Inflammatory macrophage treated with lipopolysaccharide for 1 hour (primary cell): ENCODE measurements at places on chromosomes 6 and 20.

- no peak for DNase-seq
Observed at GRCh38 chr20:57262301-57262700, 4.1 kb downstream of the BMP7 start.

GRCh38 chr6:39543950-39544349, 181.3 kb downstream of the KIF6 start:
- DNase-seq = no peak

DNA sequence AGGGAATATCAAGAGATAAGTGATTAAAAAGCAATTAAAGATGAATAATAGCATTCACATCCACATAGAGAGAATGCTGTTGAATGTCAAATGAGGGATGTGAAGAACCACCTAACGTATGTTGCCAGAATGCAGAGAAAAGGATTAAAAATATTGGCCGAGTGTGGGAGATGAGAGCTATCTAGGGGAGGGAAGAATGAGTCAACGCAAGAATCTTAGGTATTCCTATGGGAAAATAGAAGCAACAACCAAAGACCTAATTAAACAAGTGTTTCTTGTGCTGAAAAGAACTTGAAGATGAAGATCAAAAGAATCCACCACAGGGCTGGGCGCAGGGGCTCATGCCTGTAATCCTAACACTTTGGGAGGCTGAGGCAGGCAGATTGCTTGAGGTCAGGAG, 12.2 kb upstream of the RSPH3 start:
- DNase-seq = no peak

- no peak for DNase-seq
Observed at GRCh38 chr6:109816452-109817374, 125.6 kb downstream of the FIG4 start.

GRCh38 chr6:41596807-41597206, 41.5 kb upstream of the MDFI start:
- no peak for DNase-seq

- no peak for DNase-seq
Observed at GRCh38 chr20:51159303-51159702, 136.4 kb upstream of the KCNG1 start.

GRCh38 chr20:54067606-54068174, 2.7 kb downstream of the BCAS1 start:
- DNase-seq = no peak

- no peak for DNase-seq
Observed at GRCh38 chr6:137933696-137934095, 66.6 kb downstream of the TNFAIP3 start.

- peak; percentile 29 for DNase-seq
Observed at GRCh38 chr6:2652611-2653010, 98.1 kb downstream of the MYLK4 start.

GRCh38 chr6:37160922-37161778, 8.8 kb upstream of the PIM1 start:
- peak; percentile 78 for DNase-seq

DNA sequence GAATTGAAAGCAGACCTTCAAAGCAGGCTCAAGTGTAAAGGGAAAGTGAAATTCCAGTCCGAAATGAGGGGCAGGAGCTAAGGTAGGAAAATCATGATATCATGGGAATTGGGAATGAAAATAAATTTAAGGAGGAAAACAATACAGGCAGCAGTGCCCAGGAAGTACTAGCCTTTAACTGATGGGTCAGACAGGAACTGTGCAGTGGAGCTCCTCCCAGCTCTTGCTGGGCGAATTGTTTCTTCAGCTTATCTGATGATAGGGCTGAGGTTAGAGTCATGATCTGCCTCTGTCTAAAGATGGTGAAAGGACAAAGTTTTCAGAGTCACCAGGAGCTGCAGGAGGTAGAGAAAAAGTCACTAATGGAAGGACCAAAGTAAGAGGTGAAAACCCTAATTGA, 457.9 kb upstream of the PTCHD4 start:
- DNase-seq = no peak

GRCh38 chr20:43388268-43389002, 69.3 kb upstream of the SRSF6 start:
- no peak for DNase-seq

GRCh38 chr6:129667621-129668020, 42.4 kb downstream of the ARHGAP18 start:
- DNase-seq = no peak

GRCh38 chr6:157717340-157717748, 105.7 kb upstream of the SNX9 start:
- no peak for DNase-seq

- DNase-seq = no peak
Observed at GRCh38 chr20:47682028-47682783, 103.1 kb downstream of the SULF2 start.

DNA sequence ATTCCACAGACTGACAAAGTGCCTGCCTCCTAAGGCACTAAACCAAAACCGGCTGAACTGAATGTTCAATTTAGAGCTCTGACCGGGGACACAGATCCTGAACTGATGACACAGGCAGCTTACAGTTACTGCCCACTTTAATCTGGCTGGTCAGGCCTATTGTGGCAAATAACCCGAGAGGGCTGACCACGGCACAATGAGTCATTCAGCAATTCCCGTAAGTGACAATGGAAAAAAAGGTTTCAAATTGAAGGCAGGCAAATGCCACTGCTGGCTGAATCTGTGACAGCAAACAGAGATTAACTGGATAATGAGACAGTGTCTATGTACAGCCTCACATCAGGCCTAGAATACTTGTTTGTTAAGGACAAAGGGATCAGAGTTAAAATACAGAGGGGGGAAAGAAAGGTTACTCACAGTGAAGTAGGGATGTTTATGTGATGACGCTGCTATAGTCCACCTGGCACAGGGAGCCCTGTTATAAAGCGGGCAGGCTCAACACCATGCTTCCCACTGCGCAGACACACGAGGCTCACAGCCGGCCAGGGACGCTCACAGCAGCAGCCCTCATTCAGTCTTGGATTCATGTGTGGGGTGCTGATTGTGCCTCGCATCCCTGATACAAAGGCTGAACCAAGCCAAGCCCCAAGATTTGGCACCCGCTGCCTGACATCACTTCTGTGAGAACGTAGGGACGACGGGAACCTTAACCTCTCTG, 54.4 kb downstream of the RTN4IP1 start:
- DNase-seq = peak; percentile 76

- no peak for DNase-seq
Observed at GRCh38 chr6:706819-707381, 14.0 kb upstream of the EXOC2 start.

- peak; percentile 46 for DNase-seq
Observed at GRCh38 chr6:149493761-149494320, 9.0 kb upstream of the ZC3H12D start.

GRCh38 chr6:119614138-119614537, 264.6 kb upstream of the MAN1A1 start:
- no peak for DNase-seq

DNA sequence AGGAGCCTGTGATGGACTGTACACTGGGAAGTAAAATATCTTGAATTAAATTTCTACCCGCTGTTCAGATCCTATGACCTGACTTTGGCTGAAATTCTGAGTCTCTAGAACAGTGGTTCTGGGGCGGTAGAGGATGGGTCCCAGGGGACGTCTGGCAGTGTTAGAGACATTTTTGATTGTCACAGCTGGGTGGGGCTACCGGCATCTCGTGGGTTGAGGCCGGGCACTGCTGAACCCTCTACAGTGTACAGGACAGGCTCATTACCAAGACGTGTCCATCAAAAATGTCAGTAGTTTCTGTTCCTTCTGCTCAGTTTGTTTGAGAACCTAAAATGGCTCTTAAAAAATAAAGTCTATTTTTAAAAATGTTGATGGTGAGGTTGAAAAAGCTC, 11.5 kb upstream of the RPS6KA2 start:
- DNase-seq = no peak

DNA sequence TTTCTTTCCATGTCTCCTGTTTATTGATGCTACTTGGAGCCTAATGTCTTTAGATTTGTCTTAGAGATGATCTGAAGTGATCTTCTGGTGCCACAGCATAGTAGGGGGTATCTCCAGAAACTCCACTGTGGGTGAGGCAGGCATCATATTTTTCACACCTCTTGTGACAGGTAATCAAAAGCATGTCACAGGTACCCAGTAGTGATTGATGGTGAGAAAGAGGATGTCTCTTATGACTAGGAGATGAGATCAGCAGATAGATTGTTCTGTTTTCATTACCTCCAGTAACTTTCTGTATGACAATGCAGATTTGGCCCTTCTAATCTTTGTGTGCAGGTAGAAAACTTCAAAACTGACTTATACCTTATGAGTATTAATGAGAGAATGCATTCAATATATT, 13.5 kb downstream of the NCOA7 start:
- no peak for DNase-seq

- peak; percentile 49 for DNase-seq
Observed at GRCh38 chr6:16230953-16231352, 7.4 kb upstream of the GMPR start.

DNA sequence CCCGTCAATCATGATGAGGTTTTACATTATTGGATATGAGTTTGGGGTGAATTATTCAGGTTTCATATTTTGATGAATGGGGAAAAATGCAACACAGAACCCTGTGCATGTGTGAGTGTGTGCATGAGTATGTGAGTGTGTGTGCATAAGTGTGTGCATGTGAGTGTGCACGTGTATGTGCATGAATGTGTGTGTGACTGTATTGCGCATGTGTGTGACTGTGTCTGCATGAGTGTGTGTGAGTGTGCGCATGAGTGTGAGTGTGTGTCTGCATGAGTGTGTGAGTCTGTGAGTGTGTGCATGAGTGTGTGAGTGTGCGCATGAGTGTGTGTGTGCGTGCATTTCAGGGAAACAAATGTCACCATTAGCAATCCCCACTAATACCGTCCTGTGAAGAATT, 18.5 kb upstream of the CDH4 start:
- DNase-seq = no peak

DNA sequence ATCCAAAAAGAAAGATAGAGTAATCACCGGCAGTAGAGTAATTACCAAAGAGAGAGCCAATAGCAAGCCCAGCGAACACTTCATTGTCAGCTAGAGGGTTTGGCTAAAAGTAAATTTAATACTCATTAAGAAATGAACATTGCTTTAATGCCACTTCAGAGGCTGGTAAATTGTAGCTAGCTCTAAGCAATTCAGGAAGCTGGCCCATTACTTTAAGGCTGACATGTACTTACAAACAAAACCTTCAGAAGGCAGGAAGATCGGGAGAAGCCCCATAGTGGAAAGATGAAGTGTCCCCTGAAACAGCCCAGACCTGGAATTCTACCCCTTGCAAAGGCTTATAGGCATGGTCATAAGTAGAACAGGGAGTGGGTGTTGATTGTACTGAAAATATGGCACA, 396.6 kb upstream of the ID4 start:
- no peak for DNase-seq

GRCh38 chr6:117555262-117555849, 47.0 kb downstream of the GOPC start:
- no peak for DNase-seq

DNA sequence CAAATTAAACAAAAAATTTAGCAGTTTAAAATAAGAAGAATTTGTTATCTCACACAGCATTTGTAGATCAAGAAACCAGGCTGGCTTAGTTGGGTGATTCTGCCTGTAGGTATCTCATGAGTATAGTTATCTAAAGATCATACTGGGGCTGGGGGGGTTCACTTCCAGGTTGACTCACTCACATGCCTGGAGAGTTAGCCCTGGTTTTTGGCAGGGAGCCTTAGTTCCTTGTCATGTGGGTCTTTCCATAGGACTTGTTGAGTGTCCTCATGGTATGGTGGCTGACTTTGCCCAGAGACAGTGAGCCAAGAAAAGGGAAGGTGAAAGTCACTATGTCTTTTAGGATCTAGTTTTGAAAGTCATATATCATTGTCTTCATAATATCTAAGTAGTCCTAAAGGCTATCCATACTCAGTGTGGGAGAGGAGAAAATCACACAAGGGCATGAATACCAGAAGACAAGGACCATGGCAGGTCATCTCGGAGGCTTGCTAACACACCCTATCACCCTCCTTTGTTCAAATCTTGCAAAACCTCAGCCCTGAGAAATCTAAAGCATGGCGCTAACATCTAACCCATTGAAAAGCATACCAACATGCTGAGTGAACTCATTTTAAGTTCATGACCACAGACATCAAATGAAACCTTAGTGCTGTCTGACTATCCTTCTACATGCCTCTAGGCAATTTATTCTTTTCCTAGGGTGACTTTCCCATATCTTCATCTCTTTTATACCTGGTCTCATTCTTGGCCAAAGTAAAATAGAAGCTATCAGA, 39.2 kb downstream of the CYP24A1 start:
- DNase-seq = peak; percentile 18

- no peak for DNase-seq
Observed at GRCh38 chr6:126091466-126091865, 105.1 kb downstream of the TRMT11 start.

- no peak for DNase-seq
Observed at GRCh38 chr6:109326351-109326750, 55.9 kb downstream of the CD164 start.

GRCh38 chr6:162533009-162533400, 194.6 kb downstream of the PRKN start:
- no peak for DNase-seq

DNA sequence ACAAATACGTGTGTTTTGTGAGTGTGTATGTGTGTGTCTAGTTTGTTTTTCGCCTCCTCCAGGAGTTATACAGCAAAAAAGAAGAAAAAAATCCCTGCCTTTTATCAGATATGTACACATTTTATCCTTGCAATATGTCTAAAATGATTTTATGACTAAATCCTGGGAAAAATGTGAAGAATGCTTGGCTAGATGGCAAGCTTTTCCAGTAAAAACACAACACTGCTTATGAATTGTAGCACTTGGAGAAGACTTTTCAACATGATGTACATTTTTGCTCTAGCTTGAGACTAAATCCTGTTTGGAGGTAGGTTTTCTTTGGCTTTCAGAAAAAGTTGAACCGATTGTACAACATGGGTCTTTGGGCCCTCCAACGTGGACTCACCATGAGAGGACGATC, 160.2 kb downstream of the GMPR start:
- no peak for DNase-seq

DNA sequence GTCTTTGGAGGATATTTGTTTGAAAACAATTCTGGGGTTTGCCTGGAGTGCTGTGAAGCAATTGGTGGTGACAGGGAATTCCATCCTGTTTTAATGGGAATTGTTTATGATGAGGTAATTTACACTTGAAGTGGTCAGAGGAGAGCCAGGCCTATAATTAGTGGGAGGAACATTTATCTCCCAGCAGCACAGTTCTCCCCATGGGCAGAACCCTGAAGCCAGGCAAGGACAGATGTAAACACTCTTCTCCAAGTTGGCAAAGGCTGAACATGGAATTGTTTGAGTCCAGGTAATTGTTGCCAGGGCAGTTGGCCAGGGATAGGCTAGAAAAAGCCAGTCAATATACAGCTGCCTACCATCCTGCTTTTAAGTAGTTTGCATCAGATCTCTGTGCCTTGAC, 789.7 kb downstream of the FRK start:
- no peak for DNase-seq

DNA sequence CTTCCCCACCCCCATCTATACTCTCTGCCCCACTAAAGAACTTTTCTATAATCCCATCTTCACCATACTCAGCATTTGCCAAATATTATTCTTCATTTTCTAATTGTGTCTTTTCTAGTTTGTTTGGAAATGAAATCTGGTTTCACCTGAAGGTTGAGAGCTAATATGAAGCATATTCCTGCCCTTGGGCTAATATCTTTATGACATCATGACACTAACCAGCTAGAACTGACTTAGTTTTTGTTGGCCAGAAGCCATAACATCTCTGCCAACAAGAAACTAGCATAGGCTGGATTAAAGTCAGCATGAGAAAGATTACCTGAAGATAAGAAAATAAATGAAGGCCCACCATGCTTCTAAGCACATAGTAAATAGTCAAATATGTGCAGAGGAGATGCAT, 16.7 kb downstream of the UNC5CL start:
- DNase-seq = no peak

- DNase-seq = no peak
Observed at GRCh38 chr6:136754820-136755219, 37.5 kb downstream of the MAP3K5 start.
